ENCODE measurements at places on chromosomes 11 and 22.

- no peak for DNase-seq
Measured at GRCh38 chr11:76891285-76891684, 30.6 kb downstream of the ACER3 start.

DNA sequence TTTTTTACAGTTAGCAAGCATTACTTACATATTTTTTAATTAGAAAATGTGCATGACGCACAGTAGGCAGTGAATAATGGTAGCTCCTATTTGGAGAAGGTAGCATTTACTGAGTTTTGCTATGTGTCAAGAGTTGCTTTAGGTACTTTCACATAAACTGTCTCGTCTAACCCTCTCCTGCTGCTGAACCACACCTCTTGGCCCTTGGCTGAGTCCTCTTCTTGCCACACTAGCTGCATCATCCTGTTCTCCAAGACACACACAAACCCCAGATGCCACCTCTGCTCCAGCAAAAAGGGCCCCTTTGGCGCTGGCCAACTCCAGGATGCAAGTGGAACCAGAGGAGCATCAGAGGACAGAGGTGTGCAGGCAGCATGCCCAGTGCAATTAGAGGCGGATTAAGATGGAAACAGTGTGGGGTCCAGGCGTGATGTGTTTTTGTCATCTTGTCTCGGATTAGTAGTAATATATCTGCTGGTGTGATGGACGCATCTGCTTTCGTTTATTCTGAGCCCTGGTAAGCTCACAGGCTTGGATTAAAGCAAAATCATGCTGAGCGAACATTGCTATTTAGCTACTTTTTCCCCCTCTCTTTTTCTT lies 367.0 kb upstream of the CADM1 start:
- no peak for DNase-seq

- DNase-seq, result no peak
Measured at GRCh38 chr22:36413022-36413775, 25.4 kb upstream of the MYH9 start.

DNA sequence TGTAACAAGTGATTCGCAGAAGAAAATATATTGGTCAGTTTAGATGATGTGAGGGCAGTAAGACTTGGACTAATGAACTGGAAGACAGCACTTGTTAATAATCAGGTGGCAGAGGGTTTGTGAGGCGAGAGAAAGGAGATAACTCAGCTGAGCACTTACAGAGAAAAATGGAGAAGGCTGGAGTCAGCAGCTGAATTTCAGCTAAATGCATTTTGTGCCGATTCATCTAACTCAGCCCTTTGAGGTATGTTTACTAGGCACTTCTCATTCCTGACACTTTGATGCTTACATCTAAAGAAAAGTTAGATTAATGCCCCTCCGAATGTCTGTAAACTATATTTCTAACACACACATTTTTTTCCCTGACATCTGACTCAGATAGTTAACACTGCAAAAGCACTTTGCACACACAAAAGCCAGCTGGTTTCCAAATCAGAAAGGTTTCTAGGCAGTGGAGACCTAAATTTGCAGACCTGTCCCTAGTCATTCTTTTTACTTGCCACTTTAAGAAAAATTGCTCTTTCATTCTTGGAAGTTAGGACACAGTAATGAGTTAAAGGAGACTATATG lies 859.5 kb upstream of the CCDC90B start:
- DNase-seq, result no peak

DNA sequence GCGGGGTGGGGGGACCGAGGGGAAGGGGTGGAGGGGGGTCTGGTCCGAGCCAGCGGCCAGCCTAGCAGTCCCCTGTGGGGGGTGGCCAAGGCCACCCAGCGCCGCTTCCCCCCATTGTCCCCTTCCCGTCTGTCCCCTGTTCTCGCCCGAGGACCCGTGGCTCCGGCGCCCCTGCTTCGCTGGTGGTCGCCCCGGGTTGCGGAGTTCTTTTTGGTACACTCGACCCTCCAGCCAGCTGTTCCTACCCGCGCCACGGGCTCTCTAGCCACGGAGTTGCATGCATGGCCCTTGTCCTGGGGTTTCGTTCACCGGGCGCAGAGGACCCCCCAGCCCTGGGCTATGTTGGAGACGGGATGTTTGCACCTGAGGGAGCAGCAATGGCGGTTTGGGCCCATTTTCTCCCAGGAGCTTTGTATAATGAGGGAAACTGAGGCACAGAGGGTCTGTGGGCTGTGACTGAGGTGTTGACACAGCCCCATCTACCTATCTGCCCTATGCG lies 489 bp downstream of the RNF214 start:
- DNase-seq, result no peak

GRCh38 chr11:104369761-104370160 lies 205.8 kb upstream of the PDGFD start:
- no peak for DNase-seq

DNA sequence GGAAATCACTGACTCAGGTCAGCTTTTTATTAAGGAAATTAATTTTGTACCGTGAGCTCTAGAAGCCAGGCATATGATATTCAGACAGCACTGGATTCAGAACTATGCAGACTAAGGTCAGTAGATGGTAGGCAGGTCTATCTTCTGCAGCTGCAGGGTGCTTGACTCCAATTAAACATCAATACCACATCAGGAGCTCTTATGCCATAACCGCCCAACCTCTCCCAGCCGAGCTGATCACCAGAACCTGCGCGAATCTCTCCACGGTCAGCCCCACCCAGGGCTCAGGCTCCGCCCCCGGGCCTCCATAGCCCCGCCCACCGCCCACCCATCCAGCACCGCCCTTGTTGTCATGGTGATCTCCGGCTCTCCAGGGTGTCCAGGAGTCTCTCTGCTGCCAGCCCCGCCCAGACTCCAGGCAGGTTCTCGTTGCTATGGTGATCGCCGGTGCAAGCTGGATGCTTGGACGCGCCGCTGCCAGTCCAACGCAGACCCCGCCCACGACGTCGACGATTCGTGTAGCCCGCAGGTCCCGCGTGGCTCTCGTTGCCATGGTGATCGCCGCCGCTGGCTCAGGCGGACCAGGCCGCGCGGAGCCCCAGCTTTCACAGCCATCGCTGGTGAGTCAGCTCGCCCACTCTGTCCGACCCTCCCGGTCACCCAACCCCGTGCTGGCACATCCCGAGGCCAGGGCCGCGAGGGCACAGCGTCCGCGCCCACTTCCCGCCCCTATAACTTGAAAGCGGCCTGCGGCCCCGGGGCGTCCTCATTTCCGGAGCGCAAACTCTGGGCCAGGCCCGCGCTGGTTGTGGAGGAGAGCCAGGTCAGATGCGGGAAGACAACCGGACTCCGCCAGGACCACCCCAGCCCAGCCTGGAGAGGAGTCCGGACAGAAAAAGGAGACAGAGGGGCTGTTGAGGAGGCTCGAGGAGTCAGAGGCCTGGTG lies at the start of gene RAB36:
RAB36 (plus strand) TSS at position 546 of the 946 bp plus-strand sequence. CDS start 1,140 bp downstream, outside the sequence.
- peak; percentile 68 for DNase-seq

DNA sequence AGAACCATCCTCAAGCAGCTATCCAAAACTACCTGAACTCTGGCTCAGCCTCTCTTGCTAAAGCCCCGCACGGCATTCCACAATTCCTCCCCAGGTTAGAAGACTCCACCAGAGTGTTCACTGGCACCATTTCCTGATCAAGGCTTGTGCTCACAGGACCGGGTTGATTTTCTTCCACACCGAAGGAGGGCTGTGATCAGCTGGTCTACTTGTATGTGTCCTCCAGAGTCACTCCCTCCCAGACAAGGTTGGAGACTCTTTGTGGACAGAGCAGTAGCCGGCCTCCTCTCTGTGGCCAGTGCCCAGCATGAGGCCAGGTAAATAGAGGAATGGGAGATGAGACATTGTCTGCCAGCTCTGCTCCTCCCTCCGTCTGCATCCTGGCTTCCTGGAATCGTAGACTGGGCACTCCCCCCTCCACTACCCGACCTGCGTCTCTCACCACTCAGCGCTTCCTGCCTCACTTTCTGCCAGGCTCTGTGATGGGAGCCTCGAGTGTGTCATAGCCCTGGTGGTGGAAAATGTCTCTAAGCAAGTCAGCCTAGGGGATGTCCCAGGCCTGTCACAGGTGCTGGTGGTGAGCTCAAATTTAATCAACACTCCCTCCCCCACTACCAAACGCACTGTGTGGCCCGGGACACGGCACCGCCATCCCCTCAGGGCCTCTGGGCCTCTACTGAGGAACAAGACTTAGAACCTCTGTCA lies 12.5 kb upstream of the TMPRSS6 start:
- peak; percentile 77 for DNase-seq
